ENCODE measurements at places on chromosomes 4 and X.

DNA sequence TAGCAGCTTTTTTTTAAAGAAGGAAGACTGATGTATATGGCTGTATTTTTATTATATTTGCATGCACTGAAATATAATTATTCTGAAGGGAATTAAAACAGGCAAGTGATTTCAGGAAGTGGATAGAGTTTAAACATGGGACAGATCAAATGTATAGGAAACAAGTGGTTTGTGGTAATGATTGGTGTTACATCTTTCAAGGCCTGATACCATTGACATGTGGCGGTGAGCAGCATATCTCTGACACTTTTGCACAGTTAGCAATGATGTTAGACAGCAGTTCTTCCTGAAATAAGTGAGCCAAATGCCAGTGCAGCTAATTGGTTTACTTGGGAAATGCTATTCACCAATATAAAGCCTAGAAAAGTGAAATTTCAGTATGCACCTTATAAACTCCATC lies 272.1 kb downstream of the RPA4 start:
- no peak for DNase-seq

GRCh38 chr4:14087459-14087858 lies 459.9 kb upstream of the BOD1L1 start:
- DNase-seq, result no peak

DNA sequence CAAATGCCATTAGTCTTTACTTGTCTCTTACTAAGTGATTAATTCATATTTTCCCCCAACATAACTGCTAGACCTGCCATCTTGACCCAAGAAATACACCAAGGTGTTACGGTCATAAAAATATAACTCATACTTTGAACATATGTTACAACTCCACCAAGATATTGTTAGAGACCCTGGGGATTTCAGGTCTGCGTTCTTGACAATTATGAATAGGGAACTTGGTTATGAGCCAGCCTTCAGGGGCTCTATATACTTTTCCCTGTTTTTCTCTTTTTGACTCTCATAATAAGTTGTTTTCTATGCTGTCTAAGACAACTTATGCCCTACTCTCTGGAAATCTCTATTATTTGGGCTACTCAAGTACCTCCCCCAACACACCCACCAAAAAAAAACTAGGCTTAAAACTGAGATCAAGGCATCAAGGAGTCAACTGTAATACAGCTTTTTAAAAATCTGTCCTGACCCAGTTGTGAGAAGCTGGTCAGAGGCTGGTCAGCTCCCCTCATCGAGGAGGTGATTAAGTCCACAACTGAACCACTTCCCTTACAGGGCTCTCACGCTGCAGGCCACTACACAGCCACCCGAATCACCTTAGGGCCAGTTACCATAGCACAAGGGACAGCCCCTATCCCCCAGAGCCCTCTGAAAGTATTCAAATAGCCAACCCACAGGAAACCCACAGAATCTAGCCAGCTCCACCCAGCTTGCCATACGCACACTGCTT lies 10.5 kb upstream of the TLR3 start:
- DNase-seq, result no peak

DNA sequence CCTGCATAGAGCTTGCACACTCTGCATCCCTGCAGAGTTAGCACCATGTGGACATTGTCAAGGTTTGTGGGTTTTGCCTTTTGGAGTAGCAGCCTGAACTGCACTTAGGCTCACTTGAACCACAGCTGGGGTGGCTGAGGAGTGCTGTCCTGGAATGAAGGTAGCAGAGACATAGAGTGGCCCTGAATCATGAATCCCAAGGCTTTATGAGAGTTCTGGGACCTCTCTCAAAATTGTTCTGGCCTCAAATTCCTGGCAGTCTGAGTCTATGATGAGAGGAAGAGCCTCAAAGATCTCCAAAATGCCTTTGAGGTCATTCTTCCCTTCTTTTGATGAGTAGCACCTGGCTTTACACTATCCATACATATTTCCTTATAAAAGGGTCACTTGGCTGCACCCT lies 37.1 kb upstream of the ADH1C start:
- DNase-seq, result no peak

DNA sequence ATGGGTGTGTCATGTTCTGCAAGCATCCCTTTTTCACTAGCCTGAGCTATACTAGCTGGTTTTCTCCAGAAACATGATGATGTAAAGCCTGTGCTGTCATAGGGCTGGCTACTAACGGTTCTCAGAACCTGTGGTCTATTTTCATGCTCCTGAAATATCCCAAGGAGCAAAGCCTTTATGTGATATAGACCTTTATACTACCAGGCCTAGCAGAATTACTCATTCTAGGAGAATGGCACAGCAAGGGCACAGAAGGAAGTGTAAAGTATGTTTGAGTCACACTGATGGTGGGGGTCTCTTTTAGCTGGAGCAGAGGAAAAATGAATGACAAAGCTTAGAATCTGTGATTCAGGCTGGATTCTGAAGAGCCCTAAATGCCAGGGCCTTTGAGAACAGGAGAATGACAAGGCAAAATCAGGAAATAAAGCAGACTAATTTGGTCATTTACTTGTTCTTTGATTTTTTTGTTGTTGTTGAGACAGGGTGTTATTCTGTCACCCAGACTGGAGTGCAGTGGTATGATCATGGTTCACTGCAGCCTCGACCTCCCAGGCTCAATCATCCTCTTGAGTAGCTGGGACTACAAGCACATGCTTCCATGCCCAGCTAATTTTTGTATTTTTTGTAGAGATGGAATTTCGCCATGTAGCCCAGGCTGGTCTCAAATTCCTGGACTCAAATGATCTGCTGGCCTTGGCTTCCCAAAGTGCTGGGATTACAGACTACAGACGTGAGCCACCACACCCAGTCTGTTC lies 11.8 kb downstream of the TCEAL1 start:
- no peak for DNase-seq

DNA sequence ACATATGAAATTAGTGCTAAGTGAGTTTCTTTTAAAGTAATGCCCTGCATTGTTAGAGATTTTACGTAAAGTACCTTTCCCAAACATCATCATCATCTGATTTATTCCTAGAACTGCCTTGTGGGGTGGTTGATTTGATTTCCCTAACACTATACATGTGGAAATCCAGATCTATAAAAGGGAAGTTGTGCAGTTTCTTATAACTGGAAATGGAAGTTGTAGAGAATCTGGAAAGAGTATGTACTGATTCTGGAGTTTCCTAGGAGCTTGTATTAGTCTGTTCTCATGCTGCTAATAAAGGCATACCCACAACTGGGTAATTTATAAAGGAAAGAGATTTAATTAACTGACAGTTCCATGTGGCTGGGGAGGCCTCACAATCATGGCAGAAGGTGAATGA lies 47.9 kb downstream of the BMP2K start:
- no peak for DNase-seq

Measured in renal cortex interstitium (tissue), 15 donors.